Activated naive CD4-positive, alpha-beta T cell treated with anti-CD3 and anti-CD28 coated beads for 36 hours (primary cell): ENCODE measurements at places on chromosomes 7 and 10. TPM values are rescaled to one million over a fixed set of nuclear protein-coding genes. Genes with fewer than 3 reads are reported as not detected.
A peak's percentile ranks its signal among the peaks of the same experiment; 100 is the strongest.

ANKRD26 gene
- 6.6 TPM for total RNA-seq

PITX3 gene
- 0.14 TPM for total RNA-seq

GRCh38 chr7:102834466-102834865, 78.3 kb upstream of the LRRC17 start:
- H3K36me3 ChIP-seq, result peaks cover 6% of the 10 kb centered on the region
- H3K27me3 ChIP-seq, result no peaks in the 10 kb centered on the region
- peaks cover 5% of the 10 kb centered on the region for H3K4me1 ChIP-seq
- no peak overlapping the region for H3K4me3 ChIP-seq
- DNase-seq, result no peak
- no peak overlapping the region for H3K27ac ChIP-seq

PKD2L1 gene
- total RNA-seq, result not detected

GRCh38 chr10:35712486-35712885, 70.4 kb upstream of the FZD8 start:
- no peaks in the 10 kb centered on the region for H3K4me1 ChIP-seq
- DNase-seq, result no peak
- H3K27me3 ChIP-seq, result peaks cover 20% of the 10 kb centered on the region
- H3K36me3 ChIP-seq, result no peaks in the 10 kb centered on the region

- no peak overlapping the region for H3K4me3 ChIP-seq
- H3K27me3 ChIP-seq, result no peaks in the 10 kb centered on the region
- DNase-seq, result no peak
- no peak overlapping the region for H3K27ac ChIP-seq
- H3K4me1 ChIP-seq, result peaks cover 34% of the 10 kb centered on the region
- no peaks in the 10 kb centered on the region for H3K36me3 ChIP-seq
These were observed 12.8 kb upstream of the ADD3 start for GRCh38 chr10:109994711-109995577.

ITGB8 gene
- total RNA-seq, result not detected

DNA sequence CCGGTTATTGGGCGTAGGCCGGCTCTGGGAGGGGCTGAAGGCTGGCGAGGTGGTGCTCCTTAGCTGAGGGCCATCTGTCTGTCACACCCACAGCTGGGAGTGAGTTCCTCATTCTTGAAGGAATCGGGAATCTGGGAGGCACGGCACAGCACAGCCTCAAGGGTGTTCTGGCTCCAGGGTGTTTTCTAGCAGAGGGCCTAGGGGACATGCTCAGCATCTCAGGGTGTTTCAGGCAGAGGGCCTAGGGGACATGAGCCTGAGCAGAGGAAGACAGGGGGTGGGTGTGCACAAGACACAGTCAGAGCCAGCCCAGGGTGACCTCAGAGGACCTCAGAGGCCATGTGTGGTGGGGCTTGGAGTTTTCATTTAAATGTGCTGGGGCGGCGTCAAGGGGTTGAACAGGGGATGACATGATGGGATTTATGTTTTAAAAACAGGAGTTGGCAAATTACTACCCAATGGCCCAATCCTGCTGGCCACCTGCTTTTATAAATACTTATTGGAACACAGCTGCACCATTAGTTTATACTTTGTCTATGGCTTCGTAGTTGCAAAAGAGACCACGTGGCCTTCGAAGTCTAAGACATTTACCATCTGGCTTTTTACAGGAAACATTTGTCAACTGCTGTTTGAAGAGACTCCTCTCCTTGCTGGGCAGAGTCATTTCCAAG, 121.6 kb downstream of the PRKAG2 start:
- H3K27me3 ChIP-seq, result no peaks in the 10 kb centered on the region
- H3K36me3 ChIP-seq, result no peaks in the 10 kb centered on the region
- DNase-seq, result no peak
- no peak overlapping the region for H3K27ac ChIP-seq

DNA sequence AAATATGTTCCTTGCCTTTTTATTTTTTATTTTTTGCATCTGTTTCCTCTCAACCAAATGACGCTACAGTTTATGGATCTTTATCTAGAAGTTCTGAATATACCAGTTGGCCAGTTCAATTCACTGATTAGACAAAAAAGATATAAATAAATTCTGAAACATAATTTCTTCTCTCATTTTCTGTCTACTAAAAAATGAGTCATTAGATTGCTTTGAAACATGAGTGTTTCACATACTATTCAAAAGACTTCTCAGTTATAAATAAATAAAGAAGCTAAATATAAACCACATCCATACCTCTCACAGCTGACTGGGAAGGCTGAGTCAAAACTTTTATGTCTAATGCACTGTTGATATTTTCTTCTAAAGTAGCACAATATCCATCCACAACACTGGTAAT, 97.6 kb upstream of the GPR22 start:
- H3K4me3 ChIP-seq, result no peak overlapping the region
- H3K27ac ChIP-seq, result no peak overlapping the region
- H3K27me3 ChIP-seq, result no peaks in the 10 kb centered on the region
- peaks cover 2% of the 10 kb centered on the region for H3K4me1 ChIP-seq
- DNase-seq, result no peak

DNA sequence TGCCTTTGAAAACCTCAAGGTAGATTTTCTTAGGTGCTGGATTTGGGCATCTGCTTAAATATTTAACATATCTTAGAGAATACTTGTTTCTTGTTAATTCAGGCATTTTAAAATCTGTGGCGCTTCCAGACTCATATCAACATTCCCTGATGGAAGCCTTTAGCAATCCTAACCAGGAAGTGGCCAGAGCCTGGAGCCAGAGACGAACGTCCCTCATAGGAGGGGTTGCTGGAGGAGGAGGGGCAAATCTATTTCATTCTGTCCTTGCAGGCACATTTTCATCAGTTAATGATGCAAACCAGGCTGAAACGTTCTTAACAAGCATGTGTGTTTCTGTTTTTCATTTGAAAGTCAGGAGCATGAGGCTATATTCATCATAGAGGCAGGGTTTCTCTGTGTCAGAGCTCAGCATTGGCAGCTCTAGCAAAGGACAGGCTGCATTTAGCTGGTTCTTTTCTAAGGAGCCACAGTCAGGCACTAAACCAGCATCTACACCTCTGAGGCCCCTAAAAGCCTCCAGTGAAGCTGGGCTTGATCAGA, 17.8 kb upstream of the IFIT2 start:
- no peak overlapping the region for H3K27ac ChIP-seq
- no peak for DNase-seq
- no peak overlapping the region for H3K4me3 ChIP-seq
- H3K4me1 ChIP-seq, result no peaks in the 10 kb centered on the region

- H3K4me3 ChIP-seq, result no peak overlapping the region
- H3K27me3 ChIP-seq, result peaks cover 3% of the 10 kb centered on the region
These were observed 28.6 kb downstream of the RPS24 start for GRCh38 chr10:78062296-78062695.

PHKG1 gene
- total RNA-seq, result 3.6 TPM

DNA sequence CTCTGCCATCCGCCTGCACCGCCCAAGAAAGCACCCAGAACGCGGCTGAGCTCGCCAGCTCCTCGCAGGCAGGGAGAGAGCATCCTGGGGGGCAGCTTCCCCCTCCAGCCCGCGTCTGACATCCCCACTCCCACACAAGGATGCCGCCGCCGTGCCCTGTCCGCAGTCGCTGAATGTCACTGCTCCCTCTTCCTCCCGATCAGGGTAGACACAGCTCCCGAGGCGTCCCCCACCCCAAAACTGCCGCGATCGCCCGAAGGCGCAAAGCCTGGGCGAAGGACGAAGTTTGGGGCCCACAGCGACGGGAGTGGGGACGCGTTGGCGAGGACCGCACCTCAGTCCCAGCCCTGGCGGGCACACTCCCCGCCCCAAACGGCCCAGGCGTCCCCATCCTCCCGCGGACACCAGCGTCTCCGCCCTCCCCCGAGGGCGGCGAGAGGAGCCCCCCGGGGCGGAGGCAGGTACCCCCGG, 1.5 kb upstream of the KAT6B start:
- peak overlapping the region; percentile 84 for H3K4me3 ChIP-seq
- peak overlapping the region; percentile 74 for H3K27ac ChIP-seq
- peaks cover 44% of the 10 kb centered on the region for H3K4me1 ChIP-seq
- peak; percentile 60 for DNase-seq

PLEKHS1 gene
- total RNA-seq, result not detected

DNA sequence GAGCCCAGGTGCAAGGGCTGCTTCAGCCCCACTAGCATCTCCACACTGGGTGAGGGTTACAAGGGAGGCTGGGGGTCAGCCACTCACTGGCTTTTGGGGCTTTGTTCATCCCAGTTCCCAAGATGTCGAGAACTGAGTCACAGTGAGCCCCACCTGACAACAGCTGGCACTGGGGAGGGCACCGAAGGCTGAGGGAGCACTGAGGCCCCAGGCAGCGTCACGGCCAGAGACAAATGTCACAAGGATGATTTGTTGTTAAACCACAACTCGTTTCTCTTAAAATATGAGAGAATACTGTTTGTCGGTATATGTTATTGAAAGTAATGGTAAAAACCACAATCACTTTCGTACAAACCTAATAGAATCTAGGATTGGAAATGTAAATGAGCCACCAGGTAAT, 219.9 kb downstream of the CELF2 start:
- H3K4me3 ChIP-seq, result no peak overlapping the region
- peak; percentile 61 for DNase-seq

PAOX gene
- 5.0 TPM for total RNA-seq

GRCh38 chr7:157044943-157045660, 34.6 kb upstream of the MNX1 start:
- no peak overlapping the region for H3K27ac ChIP-seq
- no peaks in the 10 kb centered on the region for H3K4me1 ChIP-seq
- H3K27me3 ChIP-seq, result peaks cover 3% of the 10 kb centered on the region
- H3K36me3 ChIP-seq, result no peaks in the 10 kb centered on the region
- DNase-seq, result no peak
